ENCODE measurements at places on chromosomes 7 and 10.

DNA sequence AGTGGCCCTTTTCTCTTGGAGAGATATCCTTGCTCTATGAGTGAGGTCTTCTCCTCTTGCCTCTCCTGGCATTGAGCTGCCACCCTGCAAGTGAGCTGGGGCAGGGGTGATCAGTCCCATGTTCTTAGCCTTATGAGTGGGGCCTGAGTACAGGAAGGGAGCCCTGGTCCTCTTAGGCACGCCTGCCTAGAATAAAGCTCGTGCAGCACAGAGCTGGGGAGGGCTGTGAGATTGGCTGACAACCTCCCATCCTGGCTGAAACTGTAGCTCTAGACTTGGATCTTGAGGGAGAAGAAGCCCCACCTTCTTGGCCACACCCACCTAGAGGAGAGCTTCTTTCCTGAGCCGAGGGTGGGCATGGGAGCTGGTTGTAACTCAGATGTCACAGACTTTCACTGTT, 305.0 kb upstream of the ZNF32 start:
- DNase-seq = no peak

- DNase-seq = no peak
These were observed 30.1 kb downstream of the ENTPD1 start for GRCh38 chr10:95785942-95786669.

- DNase-seq = no peak
These were observed 200.3 kb upstream of the PCLO start for GRCh38 chr7:83362871-83363550.

GRCh38 chr7:139515266-139515665, 8.2 kb upstream of the CLEC2L start:
- DNase-seq = no peak

DNA sequence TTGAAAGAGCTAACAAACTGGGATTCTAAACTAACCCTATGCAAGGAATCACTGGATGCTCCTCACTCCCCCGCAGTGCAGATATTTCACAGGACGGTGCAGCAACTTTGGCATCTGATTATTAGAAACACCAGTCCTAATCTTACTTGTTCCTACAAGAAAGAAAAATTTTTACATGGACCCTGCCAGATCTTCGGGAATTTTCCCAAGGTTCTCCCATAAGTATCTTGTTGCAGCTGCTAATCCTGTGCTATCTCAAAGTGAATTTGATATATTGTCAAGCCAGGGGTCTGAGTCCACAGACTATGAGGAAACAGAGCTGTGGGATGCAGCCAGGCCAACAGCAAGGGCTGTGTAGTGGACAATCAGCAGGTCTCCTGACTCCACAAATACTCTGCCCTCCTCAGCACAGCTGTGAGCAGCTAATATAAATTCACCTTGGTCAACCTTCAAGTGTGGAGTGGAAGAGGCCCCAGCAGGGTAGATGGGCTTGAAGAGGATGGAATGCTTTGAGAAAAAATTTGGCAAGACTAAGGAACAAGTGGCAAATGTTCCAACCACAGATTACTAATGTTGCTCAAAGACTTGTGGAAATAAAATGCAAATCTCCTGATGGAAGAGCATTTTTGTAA, 25.6 kb downstream of the VSTM4 start:
- DNase-seq = no peak

GRCh38 chr7:101690061-101690460, 61.0 kb upstream of the MYL10 start:
- no peak for DNase-seq

- no peak for DNase-seq
These were observed 4.2 kb downstream of the TAS2R60 start for GRCh38 chr7:143447466-143447865.

- no peak for DNase-seq
These were observed 8.1 kb downstream of the SDK1 start for GRCh38 chr7:3309140-3309539.

DNA sequence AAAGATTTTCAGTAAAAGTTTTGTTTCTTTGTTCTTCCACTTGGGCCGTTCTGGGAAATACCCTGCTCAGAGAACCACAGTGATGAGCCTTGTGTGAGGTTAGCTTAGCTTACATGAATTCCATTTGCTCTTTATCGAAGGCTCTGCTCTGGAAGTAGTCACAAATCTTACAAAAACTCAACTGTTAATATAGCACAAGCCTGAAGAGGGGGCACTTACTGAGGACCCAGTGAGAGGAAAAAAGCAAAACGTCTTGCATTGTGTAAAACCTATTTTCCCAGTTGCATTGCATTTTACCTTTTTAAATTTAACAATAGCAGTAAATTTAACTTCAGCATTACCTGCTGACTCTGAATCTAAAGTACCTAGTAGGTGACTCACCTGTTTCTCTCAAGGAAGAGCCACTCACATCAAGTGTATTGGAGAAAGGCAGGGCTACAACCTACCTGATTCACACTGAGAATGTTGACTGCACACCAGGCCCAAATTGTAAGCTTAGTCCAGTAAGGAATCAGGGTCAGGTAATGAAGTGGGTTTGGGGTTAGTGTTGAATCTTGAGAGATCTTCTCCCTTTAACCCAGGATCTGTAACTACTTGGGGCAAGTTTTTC, 42.3 kb downstream of the PPP1R17 start:
- no peak for DNase-seq

DNA sequence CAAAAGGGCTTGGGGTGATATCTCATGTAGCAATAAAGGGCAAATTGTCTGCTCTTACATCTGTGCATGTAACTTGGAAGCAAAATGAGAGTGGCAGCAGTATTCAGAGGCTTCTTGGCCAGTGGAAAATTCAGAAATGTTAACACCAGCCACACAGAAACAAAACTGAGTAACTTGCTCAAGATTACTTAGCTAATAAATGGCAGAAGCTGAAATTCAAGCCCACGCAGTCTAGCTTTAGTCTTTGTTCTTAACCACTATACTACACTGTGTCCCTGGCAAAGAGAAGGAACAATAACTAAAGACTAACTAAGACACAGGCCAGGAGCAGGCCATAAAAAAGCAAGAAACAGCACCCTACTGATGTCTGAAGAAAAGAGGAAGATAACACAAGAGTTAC, 185.9 kb upstream of the ASAH2 start:
- DNase-seq = no peak

- no peak for DNase-seq
These were observed 30.6 kb downstream of the ZC3HAV1 start for GRCh38 chr7:139078911-139079310.

DNA sequence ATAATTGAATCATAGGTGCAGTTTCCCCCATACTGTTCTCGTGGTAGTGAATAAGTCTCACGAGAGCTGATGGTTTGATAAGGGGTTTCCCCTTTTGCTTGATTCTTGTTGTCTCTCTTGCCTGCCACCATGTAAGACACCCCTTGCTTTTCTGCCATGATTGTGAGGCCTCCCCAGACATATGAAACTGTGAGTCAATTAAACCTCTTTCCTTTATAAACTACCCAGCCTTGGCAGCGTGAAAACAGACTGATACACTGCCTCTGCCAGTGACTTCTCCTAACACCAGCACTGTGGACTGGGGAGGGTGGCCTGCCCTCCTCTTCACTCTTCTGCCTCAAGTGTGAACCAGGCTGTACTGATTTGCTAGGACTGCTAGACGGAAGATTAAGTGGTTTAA, 108.6 kb downstream of the RAB11FIP2 start:
- no peak for DNase-seq

DNA sequence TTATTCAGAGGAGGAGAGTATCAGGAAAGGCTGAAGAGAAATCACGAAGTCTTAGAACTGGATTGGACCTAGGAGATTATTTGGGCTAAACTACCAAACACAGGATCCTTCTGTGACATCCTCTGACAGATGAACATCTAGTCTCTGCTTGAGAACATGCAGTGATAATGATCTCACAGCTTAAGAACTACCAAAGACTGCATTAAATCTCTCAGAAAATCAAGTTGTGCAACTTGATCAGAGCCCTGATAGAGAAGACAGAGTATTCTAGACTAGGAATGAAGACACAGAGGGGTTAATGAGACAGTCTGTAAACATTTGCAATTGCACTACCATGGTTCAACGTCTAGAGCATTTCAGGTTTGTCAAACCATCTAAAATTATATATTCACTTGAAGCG, 37.1 kb upstream of the AGBL3 start:
- no peak for DNase-seq

- DNase-seq = peak; percentile 42
These were observed at the start of gene GOLGA7B for GRCh38 chr10:97849687-97850402. GOLGA7B (plus strand) TSS chr10:97849843; CDS start chr10:97850304, 461 bp downstream.

DNA sequence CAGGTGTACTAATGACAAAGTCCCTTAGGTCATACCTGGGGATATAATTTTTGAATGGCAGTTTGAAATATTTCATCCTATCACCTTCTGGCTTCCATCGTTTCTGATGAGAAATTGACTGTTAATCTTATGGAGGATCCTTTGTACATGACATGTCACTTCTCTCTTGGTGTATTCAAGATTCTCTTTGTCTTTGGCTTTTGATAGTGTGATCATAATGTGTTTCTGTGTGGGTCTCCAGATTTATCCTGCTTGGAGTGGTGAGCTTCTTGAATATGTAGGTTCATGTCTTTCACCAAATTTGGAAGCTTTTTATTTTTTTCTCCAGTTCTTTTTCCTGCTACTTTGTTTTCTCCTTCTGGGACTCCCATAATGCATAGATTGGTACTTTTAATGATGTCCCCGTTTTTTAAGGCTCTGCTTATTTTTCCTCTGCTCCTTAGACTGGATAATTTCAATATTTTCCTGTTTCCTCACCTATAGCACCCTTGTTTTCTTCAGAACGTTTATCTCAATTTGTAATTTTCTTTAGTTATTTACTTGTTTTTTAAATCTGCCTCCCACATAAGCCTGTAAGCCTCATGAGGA, 4.4 kb downstream of the RBM33 start:
- no peak for DNase-seq

DNA sequence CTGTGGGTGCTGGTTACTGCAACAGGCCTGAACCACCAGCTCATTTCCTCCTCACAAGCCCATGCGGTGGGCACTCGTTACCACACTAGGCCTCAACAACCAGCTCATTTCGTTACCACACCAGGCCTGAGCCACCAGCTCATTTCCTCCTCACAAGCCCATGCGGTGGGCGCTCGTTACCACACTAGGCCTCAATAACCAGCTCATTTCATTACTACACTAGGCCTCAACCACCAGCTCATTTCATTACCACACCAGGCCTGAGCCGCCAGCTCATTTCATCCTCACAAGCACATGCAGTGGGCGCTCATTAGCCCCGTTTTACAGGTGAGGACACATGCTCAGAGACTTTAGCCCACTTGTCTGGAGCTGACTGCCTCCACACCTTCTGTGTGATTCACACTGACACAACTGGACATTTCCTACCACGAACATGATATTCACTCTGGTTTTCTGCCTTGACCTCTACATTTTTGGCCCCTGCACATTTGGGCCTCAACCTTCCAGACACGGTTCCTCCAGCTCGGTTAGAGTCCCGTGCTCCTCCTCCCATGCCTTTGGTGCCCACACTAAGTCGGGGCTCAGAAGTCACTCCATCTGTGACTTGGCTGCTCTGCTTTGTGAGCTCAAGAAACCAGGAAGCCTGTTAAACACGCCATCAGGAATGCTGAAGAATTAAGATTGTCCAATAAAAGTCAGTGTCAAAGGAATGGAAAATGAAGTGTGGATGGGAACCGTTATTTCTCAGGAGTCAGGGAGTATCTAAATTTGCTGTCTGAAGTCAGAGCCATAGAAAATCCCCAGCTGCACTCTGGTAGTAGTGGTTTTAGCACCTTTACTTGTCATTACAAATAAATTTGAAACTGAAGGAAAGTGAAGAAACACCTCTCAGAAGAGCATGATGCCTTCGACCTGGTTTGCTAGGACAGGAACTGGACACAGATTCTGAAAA, 55.8 kb upstream of the LANCL2 start:
- peak; percentile 30 for DNase-seq

DNA sequence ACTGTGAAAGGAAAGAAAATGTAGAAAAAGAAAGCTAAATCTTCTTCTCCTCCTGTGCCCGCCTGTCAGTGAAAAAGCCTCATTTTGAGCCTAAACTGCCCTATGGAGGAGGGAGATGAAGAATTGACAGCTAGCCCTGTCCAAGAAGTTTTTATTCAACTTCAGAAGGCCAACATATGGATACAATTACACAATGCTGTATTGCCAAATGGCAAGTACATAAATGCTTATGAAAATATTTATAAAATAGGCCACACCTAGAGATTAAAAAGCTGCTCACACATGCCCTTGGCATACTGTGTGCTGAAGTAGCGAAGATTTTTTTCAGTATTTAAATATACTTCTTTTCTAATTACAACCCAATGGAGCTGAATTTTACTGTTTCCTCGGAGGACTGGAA, 65.1 kb upstream of the NEBL start:
- no peak for DNase-seq

DNA sequence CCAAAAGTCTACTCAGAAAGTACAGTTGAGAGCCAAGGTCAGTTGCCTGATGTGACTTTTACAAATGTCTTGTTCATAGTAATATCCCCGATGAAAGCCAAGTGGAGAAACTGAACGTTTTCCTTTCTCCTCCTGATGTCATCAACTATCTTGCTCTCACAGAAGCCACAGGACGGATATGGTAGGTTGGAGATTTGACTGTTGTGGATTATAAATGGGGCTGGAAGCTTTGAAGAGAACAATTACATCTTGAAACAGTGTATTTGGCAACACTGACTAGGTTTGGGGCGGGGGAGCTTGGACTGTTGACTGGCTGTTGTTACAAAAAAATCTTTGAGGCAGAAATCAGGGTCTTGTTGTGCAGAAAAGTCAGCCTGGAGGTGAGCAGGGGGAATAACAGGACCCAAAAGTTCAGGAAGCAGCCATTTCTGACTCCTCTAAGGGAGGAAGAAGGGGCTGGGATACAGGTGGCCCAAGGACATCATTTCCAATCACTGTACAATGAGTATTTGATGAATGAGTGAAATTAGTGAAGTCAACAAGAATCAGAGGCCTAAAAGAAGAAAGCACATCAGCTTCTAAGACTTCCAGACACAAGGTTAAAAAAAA, 24.3 kb downstream of the PLEKHS1 start:
- DNase-seq = no peak

- DNase-seq = no peak
These were observed 43.3 kb upstream of the CCDC71L start for GRCh38 chr7:106704000-106704840.

- DNase-seq = no peak
These were observed 7.3 kb downstream of the TSPAN15 start for GRCh38 chr10:69458430-69459100.

DNA sequence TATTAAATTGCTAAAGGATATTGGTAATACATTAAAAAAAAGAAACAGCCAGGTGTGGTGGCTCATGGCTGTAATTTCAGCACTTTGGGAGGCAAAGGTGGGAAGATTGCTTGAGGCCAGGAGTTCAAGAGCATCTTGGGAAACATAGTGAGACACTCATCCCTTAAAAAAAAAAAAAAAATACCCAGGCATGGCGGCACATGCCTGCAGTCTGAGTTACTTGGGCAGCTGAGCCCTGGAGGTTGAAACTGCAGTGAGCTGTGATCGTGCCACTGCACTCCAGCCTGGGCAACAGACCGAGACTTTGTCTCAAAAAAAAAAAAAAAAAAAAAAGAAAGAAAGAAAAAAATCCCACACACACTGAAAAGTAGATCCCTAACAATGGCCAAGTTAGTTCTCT, 59.7 kb downstream of the MACC1 start:
- no peak for DNase-seq

DNA sequence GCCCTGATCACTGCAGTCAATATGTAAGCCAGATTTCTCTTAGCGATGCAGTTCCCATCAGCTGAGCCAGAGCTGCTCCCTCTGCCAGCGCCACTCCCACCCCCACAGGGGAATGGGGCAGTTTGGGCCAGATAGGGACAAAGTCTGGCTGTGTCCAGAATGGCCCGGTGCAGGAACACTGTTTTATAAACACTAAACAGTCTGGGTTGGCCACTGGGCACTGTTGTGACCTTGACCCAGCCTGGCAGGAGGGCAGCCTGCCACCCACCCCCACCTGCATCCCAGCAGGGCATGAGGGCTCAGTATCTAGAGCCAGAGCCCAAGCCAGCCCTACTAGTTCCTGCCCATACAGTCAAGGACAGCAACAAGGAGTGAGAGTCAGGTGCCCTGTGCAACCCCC, 1.3 kb downstream of the OGDHL start:
- no peak for DNase-seq

All from T-helper 22 cell (primary cell).